ENCODE measurements at places on chromosomes 6 and 20.

DNA sequence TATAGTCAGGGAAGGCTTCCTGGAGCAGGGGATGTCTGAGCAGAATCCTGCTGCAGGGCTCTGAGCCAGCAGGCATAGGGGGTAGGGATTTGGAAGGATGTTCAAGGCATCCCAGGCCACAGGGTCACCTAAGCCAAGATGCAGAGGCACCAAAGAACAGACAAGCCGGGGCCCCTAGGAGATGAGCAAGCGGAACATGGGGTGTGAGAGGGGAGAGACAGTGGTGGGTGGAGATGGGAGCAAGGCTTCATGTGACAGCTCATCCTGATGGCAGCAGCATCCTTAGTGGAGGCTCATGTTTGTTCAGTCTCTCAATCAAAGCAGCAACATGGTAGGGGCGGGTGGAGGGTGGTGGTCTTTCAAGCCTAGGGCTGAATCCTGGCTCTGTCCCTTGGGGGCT is 29.8 kb upstream of the TCP11 start:
- no peak for DNase-seq

- DNase-seq, result no peak
Observed at GRCh38 chr6:27238010-27238983, 9.2 kb upstream of the PRSS16 start.

DNA sequence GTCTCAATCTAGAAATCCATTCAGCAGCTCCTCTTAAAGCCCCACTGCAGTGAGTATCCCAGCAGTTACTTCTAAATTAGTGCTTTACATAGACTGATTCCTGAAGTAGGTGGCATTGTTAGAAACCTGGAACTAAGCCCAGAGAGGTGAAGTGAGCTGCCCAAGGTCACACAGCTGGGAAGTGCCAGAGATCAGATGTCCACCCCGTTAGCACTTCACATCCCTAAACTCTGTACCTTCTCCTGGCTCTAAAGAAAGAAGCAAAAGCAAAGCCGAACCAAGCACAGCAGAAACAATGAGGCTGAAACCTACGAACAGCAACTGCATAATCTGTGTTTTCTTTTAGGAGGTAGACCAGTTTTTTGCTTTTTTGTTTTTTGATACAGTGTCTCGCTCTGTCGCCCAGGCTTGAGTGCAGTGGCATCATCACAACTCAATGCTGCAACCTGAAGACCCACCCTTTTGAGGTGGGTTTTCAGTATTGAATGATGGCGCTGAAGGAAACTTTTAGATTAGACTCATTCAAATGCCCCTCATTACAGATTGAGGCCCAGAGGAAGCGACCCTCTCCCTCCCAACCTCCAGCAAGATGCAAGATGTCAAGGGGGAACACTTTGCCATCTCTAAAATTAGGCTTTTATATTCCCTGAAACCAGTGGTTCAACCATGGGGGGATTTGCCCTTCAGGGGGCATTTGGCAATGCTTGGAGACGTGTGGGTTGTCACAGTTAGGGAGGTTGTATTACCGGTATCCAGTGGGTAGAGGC is 3.2 kb upstream of the ZMYND8 start:
- no peak for DNase-seq

DNA sequence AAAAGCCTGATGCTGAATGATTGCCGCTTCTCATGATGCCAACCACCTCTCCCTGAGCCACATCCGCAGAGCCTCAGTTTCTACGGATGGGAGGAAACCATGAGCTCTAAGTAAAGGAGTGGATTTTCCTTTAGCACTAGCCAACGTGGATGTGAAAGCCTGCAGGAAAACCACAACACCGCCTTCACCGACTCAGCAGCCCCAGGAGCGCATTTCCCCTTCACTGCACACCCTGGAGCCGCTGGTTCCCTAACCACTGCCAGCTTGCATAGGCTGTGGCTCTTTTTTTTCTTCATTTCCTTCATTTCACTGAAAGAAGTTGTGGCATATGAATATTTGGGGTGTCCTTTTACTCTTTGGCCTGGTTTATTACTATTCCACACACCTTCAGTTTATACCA is 50.5 kb upstream of the SSTR4 start:
- no peak for DNase-seq

- DNase-seq, result no peak
Observed at GRCh38 chr6:163897669-163898068, 483.2 kb downstream of the QKI start.

- peak; percentile 34 for DNase-seq
Observed at GRCh38 chr6:87756858-87757257, 54.8 kb upstream of the AKIRIN2 start.

- no peak for DNase-seq
Observed at GRCh38 chr6:108942556-108943492, 94.6 kb downstream of the ARMC2 start.

All from non-pigmented ciliary epithelial cell (primary cell).